ENCODE measurements at places on chromosomes 13 and 19.

DNA sequence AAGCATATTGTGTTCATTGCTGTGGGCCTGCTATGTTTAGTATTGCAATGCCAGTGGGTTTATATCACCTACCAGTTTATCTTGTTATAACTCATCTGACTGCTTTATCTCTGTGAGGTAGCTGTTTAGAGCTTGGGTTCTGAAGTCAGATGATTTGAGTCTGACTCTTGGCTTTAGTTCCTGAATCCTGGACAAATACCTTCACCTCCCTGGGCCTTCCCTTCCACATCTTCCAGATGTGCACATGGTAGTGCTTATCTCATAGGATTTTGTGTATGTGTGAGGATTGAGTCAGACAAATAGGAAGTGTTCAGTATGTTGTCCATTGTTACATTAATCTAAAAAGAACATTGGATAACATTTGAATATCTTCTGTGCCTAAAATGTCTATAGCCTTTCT lies 63.5 kb upstream of the ANKRD10 start:
- no peaks in the 10 kb centered on the region for H3K4me1 ChIP-seq
- no peak overlapping the region for H3K4me3 ChIP-seq
- no peak overlapping the region for H3K27ac ChIP-seq

- no peaks in the 10 kb centered on the region for H3K4me1 ChIP-seq
- no peak for DNase-seq
- H3K4me3 ChIP-seq, result no peak overlapping the region
- H3K27me3 ChIP-seq, result no peaks in the 10 kb centered on the region
- no peak overlapping the region for H3K27ac ChIP-seq
Observed at GRCh38 chr19:21430675-21431074, 33.7 kb downstream of the ZNF493 start.

DNA sequence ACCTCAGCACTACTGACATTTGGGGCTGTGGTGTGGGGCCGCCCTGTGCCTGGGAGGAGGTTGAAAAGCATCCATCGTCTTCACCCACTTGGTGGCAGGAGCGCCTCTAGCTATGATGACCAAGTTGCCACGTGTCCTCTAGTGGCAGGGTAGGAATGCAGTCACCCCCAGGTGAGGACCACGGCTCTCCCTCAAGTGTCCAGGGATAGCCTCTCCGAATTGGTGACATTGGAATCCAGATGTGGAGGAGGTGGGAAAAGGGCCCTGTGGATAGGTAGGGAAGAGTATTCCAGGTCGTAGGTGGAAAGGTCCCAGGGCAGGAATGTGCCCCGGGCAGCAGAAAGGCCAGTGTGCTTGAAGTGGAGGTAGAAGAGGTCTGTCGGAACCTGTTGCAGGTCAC lies 37.6 kb downstream of the ARHGEF18 start:
- H3K4me3 ChIP-seq, result no peak overlapping the region
- H3K4me1 ChIP-seq, result peaks cover 8% of the 10 kb centered on the region
- H3K36me3 ChIP-seq, result peaks cover 68% of the 10 kb centered on the region
- no peaks in the 10 kb centered on the region for H3K27me3 ChIP-seq
- no peak for DNase-seq
- H3K27ac ChIP-seq, result peak overlapping the region; percentile 9

GRCh38 chr19:35288331-35288730 lies 3.6 kb upstream of the MAG start:
- no peak for DNase-seq
- no peak overlapping the region for H3K4me3 ChIP-seq
- no peaks in the 10 kb centered on the region for H3K36me3 ChIP-seq
- H3K27ac ChIP-seq, result no peak overlapping the region

DNA sequence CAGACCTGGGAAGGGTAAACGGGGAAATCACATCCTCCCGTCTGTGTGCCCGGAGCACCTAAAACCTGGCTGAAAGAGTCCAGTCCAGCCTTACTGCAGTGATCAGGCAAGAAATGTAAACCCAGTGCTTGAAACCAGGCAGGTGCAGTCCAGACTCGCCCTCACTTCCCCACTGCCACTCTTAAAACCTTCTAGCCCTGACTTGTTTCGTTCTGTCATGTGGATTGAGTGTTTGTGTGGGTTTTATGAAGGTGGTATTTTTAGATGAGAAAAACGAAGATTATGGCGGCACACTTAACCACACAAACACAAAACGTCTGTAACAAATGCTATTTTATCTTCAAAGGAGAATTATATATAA lies 839 bp upstream of the CKAP2 start:
- H3K4me3 ChIP-seq, result peak overlapping the region; percentile 75
- no peaks in the 10 kb centered on the region for H3K27me3 ChIP-seq
- H3K4me1 ChIP-seq, result peaks cover 7% of the 10 kb centered on the region
- H3K27ac ChIP-seq, result peak overlapping the region; percentile 85
- DNase-seq, result peak; percentile 3
- H3K36me3 ChIP-seq, result no peaks in the 10 kb centered on the region

DNA sequence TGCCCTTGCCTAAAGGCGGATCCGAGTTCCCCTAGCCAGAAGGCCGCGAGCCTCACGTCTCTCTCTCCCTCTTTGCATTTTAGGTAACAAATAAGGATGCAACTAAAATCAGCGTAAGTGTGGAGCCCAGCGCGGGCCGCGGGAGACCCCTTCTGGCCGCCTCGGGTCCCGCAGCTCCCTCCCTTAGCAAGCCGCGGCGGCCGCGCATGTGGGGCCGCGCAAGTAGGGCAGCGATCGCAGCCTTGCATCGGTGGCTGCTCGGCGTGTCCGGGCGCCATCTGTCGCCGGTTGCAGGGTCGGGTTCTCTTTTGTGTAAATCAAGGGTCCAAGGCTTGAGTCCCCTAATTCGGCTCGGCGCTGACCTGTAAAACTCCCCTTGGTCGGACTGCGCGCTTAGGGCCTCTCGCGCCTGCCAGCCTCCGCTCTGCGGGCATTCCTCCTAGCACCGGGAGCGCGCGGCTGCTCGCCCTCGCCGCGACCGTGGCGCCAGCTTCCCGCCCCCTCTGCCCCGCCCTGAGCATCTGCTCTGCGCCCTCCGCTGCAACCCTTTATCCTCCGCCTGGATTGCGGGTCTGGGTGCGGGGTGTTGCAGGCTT lies 2.7 kb downstream of the VSTM2B start:
- DNase-seq, result no peak
- H3K4me1 ChIP-seq, result peaks cover 38% of the 10 kb centered on the region
- peak overlapping the region; percentile 44 for H3K4me3 ChIP-seq
- peaks cover 35% of the 10 kb centered on the region for H3K27me3 ChIP-seq

DNA sequence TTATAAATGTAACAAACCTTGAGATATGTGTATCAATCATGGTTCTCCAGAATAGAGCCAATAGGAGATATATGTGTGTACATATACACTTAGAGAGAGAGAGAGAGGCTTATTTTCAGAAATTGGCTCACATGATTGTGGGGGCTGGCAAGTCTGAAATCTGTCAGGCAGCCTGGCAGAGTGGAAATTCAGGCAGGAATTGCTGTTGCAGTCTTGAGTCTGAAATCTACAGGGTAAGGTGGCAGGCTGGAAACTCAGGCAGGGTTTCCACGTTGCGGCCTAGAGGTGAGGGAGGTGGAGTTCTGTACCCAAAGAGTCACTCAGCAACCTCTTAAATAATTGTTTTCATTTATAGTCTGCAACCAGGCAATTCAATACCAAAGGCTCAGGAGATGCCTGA lies 218.4 kb downstream of the B3GLCT start:
- no peak overlapping the region for H3K4me3 ChIP-seq
- H3K36me3 ChIP-seq, result no peaks in the 10 kb centered on the region
- no peaks in the 10 kb centered on the region for H3K27me3 ChIP-seq
- no peak for DNase-seq

DNA sequence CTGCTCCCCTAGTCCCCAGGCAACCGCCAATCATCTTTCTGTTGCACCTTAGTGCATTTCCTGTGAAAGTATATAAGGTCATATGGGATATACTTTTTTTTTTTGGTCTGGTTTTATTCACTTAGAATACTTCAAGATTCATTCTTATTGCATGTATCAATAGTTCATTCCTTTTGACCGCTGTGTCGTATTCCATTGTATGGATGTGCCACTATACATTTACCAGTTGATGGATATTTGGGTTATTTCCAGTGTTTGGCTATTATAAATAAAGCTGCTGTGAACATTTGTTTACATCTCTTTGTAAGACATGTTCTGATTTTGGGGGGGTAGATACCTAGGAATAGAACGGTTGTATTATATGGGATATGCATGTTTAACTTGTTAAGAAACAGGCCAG lies 9.9 kb upstream of the UBA2 start:
- H3K4me1 ChIP-seq, result no peaks in the 10 kb centered on the region
- DNase-seq, result no peak
- no peak overlapping the region for H3K4me3 ChIP-seq
- H3K36me3 ChIP-seq, result peaks cover 19% of the 10 kb centered on the region

- no peaks in the 10 kb centered on the region for H3K27me3 ChIP-seq
- H3K4me3 ChIP-seq, result no peak overlapping the region
- no peaks in the 10 kb centered on the region for H3K4me1 ChIP-seq
Observed at GRCh38 chr13:102726430-102726829, 31.6 kb upstream of the METTL21C start.

- peaks cover 5% of the 10 kb centered on the region for H3K36me3 ChIP-seq
- peak; percentile 9 for DNase-seq
- H3K4me3 ChIP-seq, result peak within 1 kb of the TSS; percentile 91
- no peaks in the 10 kb centered on the region for H3K27me3 ChIP-seq
- peak within 1 kb of the TSS; percentile 85 for H3K27ac ChIP-seq
Observed at GRCh38 chr19:43504426-43505185, at the start of gene PHLDB3. Gene PHLDB3, minus strand, starts transcription at chr19:43504746. Its CDS starts 628 bp downstream, at chr19:43504118.

GRCh38 chr13:83557845-83558244 lies 324.4 kb downstream of the SLITRK1 start:
- no peaks in the 10 kb centered on the region for H3K36me3 ChIP-seq
- H3K27me3 ChIP-seq, result no peaks in the 10 kb centered on the region

DNA sequence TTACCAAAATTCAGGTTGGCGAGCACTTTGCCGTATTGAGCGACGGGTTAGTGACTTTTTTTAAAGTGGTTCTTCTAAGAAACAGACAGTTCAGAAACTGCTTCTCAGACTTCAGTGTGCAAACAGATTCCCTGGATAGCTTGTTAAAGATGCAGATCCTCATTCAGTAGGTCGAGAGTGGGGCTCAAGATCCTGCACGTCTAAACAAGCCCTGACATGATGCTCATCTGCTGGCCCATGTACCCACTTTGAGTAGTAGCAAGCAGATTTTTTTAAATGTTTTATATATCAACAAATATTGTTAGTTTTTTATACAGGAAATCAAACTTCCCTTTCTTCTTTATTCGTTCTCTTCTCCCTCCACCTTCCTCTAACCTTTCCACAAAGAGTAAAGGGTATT lies 7.3 kb downstream of the METTL21C start:
- no peaks in the 10 kb centered on the region for H3K36me3 ChIP-seq
- no peaks in the 10 kb centered on the region for H3K27me3 ChIP-seq
- H3K4me1 ChIP-seq, result peaks cover 6% of the 10 kb centered on the region
- H3K4me3 ChIP-seq, result no peak overlapping the region
- H3K27ac ChIP-seq, result no peak overlapping the region
- no peak for DNase-seq

DNA sequence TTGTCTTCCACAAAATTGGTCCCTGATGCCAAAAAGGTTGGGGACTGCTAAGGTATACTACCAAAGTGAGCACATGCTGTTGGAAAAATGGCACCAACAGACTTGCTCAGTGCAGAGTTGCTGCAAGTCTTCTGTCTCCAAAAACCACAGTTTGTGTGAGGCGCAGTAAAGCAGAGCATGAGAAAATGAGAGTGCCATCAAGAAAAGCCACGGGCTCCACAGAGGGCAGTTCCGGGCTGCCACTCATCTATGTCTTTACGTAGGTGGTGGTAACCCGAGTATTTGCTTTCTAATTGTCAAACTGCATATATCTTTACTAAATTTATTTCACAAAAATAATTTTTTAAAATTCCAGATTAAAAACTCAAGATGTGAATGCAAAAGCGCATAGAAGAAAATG lies 123.8 kb downstream of the RNF17 start:
- H3K27ac ChIP-seq, result no peak overlapping the region
- no peaks in the 10 kb centered on the region for H3K36me3 ChIP-seq
- H3K4me3 ChIP-seq, result no peak overlapping the region
- H3K27me3 ChIP-seq, result no peaks in the 10 kb centered on the region
- no peak for DNase-seq
- no peaks in the 10 kb centered on the region for H3K4me1 ChIP-seq

GRCh38 chr13:82506805-82507414 lies 1375.4 kb downstream of the SLITRK1 start:
- no peaks in the 10 kb centered on the region for H3K4me1 ChIP-seq
- no peak for DNase-seq
- no peaks in the 10 kb centered on the region for H3K36me3 ChIP-seq
- no peak overlapping the region for H3K27ac ChIP-seq

DNA sequence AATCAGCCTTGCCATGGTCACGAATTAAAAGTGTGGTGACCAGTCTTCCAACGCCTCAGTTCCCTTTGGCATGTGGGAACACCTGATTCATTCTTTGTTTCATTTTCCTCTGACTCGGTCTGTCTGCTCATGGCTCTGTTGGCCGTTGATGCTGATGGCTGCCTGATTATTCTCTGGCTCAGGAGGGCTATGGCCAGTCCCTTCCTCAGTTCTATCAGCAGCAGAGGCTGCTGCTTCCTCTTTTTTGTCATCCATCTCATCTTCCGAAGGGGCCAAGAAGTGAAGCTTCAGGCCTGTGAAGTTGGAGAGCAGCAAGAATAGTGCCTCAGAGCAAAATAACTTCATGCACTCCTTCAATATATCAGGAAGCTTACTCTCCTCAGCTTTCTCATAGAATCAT lies 9.5 kb upstream of the MLNR start:
- no peak overlapping the region for H3K4me3 ChIP-seq
- H3K27me3 ChIP-seq, result no peaks in the 10 kb centered on the region
- peaks cover 5% of the 10 kb centered on the region for H3K4me1 ChIP-seq
- no peak overlapping the region for H3K27ac ChIP-seq

GRCh38 chr13:48184260-48184659 lies 48.7 kb upstream of the ITM2B start:
- H3K4me3 ChIP-seq, result no peak overlapping the region
- peaks cover 19% of the 10 kb centered on the region for H3K4me1 ChIP-seq
- no peak for DNase-seq

Measured in effector memory CD4-positive, alpha-beta T cell (primary cell).